ENCODE measurements at places on chromosomes 6 and 20.

GRCh38 chr6:12961761-12962160 is 245.2 kb downstream of the PHACTR1 start:
- no peak for DNase-seq

DNA sequence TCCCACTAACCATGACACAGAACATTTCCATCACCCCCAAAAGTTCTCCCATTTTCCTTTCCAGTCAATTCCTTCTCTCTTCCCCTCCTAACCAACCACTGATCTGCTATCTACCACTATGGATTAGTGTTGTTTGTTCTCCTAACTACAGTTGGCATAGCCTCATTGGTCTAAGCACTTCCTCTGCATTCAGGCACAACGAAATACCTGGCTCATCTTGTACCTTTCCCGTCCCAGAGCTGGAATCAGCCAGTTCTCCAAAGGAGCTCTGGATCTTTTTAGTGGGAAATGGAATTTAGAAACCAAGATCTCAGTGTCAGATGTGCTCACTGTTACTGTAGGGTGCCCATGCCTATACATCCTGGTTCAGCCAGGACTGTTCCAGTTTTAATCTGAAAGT is 4.0 kb upstream of the WTAP start:
- DNase-seq: no peak

DNA sequence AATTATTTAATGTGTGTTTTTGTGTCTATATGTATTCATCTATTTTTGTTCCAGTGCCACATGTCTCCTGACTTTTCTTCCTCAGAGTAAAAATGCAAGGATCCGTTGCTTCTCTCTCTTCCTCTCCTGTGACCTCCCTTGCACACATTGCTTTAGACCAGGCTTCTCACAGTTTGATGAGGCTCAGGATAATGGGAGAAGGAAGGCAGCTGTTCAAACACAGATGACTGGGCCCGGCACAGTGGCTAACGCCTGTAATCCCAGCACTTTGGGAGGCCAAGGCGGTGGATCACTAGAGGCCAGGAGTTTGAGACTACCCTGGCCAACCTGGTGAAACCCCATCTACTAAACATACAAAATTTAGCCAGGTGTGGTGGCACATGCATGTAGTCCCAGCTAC is 241.9 kb downstream of the SAMD5 start:
- no peak for DNase-seq

GRCh38 chr6:6007366-6008088 is 802 bp upstream of the NRN1 start:
- DNase-seq: no peak

Measured in posterior cingulate gyrus (tissue), 11 donors.